ENCODE measurements at places on chromosomes 11 and 22. TPM values are rescaled to one million over a fixed set of nuclear protein-coding genes. Genes with fewer than 3 reads are reported as not detected.
A peak's percentile ranks its signal among the peaks of the same experiment; 100 is the strongest.

DNA sequence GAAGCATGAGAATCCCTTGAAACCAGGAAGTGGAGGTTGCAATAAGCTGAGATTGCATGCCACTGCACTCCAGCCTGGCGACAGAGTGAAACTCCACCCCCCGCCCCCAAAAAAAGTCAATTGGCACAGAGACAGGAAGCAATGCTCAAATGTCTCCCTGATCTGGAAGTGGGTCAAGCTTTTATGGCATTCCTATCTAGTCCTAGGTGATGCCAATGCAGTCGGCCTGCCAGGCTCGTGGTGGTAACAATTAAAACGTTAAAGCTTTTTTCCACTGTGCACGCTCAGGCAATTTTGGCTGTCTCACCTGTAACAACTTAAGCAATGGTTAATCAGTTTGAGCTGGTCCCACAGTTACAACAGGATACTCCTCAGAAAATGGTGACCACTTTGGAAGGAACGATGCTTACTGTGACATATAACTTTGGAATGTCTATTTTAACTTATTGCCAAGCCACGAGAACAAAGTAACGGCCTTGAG lies 18.9 kb upstream of the PISD start:
- no peak for DNase-seq

MYOD1 gene
- not detected for total RNA-seq

- no peak for DNase-seq
Measured at GRCh38 chr11:71402878-71403277, 45.3 kb downstream of the DHCR7 start.

DNA sequence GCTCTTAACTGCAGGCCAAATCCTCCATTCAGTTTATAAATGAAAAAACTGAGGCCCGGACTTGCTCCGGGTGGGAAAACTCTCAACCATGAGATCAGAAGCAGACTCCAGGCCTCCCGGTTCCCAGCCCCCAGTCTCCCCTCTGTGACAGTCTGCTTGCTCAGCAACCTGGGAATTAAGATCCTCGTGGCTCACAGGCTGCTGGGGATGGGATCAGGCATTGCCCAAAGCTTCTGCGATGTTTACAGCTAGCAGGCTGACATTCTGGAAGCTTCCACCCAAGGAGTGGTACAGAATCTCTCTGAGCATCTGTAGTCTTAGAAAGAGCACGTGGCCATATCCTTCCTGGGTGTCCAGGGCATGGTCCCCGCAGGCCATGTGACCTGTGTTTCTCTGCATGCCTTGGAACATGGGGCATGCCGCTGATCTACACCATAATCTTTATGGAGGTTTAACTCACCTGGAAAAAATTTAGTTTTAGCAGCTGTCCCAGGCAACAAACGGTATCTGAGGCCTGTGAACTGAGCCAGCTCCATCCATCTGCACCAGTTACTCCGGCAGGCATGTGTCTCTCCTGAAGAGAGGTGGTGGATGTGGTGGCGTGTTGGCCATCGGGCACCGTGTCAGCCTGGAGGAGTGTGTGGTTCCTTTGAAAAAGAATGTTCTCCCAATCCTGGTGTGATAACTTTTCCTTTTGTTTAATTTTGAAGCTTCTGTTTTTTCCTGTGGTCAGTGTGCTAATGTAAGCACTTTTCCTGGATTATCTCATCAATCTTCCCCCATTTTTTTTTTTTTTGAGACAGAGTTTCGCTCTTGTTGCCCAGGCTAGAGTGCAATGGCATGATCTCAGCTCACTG lies 7.9 kb downstream of the FBLN1 start:
- no peak for DNase-seq

MPPED2 gene
- total RNA-seq: not detected

RASD2 gene
- not detected for total RNA-seq

DNA sequence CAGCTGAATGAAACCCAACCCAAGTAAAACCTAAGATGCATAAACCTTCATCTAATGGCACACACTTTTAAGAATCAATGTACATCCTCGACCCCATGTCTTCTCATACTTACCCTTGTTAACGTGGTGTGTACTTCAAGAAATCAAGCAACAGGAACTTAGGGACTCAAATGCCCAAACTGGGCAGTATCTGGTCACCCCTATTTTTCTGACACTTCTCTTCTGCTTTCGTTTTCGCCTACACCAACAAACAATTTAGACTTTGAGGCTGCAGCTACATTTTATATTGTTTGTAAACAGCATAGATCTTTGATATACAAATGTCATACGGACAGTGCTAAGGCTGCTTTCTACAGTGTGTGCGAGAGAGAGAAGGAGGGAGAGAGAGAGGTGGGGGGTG lies 1044.0 kb downstream of the NTM start:
- no peak for DNase-seq

DNA sequence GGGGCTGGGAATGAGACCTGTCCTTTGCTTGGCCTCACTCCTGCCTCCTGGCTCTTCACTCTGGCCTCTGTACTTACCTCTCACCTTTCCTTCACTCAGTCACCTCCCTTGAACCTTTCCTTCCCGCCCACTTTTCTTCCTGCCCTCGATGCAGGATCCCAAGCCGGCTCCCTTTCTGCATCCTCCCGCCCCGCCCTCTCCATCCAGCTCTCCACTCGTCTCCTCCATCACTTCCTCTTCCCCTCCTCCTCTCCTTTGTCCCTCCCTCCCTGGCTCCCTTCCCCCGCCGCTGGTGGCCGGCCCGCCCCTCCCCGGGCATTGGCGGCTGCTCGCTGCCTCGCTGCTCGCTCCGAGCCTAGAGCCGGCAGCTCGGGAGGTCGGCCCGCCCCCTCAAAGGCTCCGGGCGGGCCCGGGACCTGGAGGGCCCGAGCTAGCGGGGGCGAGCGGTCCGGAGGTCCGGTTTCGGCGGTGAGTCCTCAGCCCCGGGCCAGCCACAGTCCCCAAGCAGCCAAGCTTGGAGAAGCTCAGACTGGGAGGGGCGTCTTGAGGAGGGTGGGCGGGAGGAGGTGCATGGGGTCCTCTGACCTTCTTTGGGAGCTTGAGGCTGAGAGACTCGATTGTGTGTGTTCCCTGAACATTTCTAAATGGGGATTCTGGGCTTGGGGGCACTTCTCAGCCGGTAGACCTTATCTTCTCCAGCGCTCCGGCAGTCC lies 13.8 kb downstream of the PHLDB1 start:
- peak; percentile 95 for DNase-seq

DNA sequence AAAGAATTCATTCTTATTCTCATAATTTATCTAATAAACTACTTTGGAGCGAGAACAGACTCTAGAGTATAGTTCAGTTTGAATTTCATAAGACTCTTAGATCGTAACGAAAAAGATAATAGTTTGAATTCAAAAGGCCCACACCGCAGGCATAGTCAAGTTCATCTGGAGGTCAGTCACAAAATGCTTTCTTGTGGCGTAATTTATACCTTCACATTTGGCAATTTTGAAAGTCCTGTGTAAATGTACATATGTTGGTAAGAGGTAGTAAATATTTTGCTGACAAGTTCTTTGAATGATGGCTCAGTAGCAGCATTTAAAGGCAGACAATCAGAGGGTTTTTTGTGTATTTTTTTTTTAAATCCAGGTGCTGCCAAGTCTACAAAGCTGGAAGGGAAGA lies 88.1 kb downstream of the TEAD1 start:
- no peak for DNase-seq

GRCh38 chr22:49402169-49402568 lies 425.5 kb downstream of the BRD1 start:
- DNase-seq: peak; percentile 60

GRCh38 chr11:66936311-66936711 lies 21.9 kb downstream of the PC start:
- no peak for DNase-seq

DNA sequence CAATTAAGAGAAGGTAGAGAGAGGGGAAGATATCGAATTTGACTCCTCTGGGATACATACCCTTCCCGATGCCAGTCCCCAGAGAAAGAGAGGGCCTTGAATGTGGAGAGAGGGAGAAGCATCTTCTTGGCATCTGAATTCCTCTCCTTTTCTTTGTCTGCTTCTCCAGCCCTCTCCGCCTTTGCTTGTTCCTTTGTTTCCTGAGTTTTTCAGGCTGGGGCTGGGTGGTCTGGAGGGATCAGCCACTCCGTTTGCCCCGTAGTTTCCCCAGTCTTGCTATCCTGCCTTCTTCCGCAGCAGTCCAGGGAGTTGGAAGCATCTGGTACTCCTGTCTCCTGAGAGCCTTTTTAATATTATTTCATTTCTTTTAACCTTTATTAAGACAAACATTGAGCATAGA lies 107.1 kb upstream of the CADM1 start:
- DNase-seq: no peak

DNA sequence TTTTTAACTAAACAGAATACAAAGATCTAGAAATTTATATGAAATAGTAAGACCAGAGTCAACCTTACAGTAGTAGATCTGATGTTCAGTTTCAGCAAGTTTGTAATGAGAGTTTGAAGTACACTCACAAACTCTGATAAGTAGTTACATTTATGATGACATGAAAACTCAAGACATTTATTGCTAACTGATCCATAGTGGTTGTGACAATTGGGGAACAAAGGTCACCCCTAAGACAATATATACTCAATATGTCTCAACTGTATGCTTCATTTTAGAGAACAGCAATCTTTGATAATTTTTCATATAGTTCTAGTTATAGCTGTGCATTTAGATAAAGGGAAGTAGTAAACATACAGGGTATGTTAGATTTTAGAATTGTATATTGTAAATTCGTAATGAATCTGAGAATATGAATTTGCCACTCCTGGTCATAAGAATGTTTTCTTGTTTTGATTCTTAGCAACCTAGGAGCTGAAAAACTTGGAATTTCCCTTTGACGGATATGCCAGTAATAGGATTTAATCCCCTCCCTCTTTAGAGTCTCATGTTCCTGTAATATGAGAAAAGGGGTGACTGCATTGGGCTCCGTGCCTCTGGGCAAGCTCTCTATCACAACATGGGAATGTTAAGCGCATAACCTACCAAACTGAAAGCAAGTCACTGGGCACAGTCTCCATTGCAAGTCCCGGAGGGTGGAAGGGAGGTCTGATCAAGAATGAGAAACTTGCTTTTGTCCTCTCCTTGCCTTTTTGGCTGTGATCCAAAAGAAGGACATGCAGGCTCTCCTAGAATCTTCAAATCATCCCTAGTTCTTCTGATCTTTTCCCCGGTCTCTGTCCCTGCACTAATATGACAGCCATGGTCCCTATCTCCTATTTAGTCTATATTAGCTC lies 11.4 kb downstream of the OR10D3 start:
- DNase-seq: no peak

GRCh38 chr22:34502821-34503220 lies 563.1 kb upstream of the ISX start:
- DNase-seq: no peak

GGTLC2 gene
- total RNA-seq: not detected

DNA sequence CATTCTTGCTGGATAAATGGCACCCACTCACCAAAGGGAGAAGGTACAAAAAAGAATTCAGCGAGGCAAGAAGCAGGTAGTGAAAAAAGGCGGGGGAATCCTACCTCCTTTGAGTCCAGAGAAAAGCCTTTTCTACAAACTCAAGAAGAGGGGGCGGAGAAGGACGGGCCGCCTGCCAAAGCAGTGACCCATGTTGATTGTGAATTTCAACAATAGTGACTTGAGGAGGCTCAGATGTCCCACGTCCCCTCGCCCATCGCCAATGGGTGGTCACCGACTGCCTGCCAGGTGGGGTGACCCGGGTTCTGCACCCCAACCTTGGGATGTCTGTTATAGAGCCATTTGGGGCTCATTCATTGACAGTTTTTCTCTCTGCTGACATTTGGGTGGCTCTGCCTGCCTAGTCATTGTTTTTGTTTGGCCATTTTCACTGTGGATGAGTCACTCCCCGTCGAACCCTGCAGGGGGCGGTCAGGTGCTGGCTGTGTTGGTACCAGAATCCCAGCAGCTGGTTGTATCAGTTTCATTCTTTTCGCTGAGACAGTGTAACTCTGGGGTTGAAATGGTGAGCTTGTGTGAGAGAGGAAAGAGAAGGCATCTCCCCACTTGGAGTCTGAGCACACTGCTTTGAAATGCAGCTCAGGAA lies 163.4 kb upstream of the NCAM1 start:
- DNase-seq: no peak

GRCh38 chr11:134878785-134879184 lies 466.7 kb upstream of the B3GAT1 start:
- DNase-seq: no peak

- no peak for DNase-seq
Measured at GRCh38 chr11:131739243-131739882, 368.9 kb downstream of the NTM start.

SLC1A2 gene
- total RNA-seq: 0.32 TPM

DNA sequence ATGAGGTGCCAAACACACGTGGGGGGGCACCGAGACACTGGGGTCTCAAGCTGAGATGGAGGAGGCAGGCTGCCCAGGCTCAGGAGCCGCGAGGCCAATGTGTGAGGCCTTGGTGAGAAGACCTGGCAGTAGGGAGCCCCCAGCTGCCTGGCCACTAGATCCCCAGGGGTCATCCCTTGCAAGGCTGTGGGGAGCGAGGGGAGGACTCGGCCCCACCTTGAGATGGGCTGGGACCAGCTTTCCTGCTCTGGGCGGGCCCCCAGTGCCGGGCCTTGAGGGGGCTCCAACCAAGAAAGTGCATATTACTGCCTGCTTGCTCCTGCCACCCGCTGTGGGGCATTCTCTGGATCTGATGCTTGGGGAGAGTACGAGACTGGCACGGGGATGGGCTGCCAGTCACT lies 107.0 kb downstream of the CTTN start:
- no peak for DNase-seq

- no peak for DNase-seq
Measured at GRCh38 chr11:4539603-4540219, 5.3 kb upstream of the OR52M1 start.

All from osteocyte (in vitro differentiated cells).